ENCODE measurements at places on chromosomes 2 and 18. TPM values are rescaled to one million over a fixed set of nuclear protein-coding genes. Genes with fewer than 3 reads are reported as not detected.

DNA sequence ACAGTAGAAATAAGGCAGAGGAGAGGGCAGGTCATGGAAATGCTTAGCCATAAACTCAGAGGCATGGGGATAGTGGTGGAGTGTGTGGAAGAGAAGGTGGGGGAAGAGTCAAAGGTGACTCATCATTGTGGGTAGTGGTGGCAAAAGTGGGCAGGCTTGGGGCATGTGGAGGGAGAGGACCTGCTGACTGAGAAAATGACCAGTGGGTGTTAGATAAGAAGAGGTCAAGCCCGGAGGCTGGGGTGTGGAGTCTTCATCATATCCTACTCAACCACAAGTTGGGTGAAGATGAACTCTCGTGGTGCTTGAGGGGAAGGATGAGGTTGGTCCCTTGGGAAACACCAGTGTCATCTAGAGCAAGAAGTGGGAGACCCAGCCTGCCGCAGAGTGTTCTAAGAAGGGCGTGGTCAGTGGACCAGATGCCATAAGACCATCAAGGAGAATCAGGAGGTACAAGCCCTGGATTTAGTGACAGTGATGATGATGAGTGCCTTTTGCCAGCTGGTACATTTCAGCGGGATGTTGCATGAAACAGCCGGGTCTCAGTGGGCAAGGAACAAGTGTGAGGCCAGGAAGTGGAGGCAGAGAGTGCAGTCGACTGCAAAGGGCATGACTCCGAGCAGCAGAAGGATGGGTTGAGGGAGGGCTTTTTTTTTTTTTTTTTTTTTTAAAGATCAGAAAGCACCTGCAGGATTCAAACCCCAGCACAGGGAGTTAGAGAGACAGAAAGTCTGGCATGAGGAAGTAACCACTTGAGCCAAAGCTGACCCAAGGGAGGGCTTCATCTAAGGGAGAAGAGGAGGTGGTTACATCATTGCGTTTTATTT, 122.6 kb upstream of the SPRED2 start:
- no peaks in the 10 kb centered on the region for H3K4me1 ChIP-seq
- H3K27me3 ChIP-seq = no peaks in the 10 kb centered on the region
- H3K27ac ChIP-seq = no peak overlapping the region
- DNase-seq = no peak

DNA sequence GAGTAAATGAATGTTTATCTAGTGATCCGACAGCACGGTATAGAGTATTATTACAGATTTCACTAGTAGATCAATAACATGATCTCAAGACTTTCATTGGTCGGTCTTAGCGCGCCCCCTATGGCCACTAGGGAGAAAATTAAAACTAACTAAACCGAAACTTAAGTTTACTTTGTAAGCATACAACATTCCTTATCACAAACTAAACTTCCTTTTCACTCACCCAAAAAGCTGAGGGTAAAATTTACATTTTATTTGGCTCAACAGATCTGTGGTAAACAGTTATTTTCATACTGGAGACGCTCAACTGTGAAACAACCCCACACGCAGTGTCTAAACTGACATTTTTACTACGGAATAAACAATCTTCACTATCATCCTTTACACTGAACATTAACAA, 215.6 kb upstream of the MAP2 start:
- H3K4me1 ChIP-seq = no peaks in the 10 kb centered on the region
- no peak for DNase-seq
- no peak overlapping the region for H3K27ac ChIP-seq
- no peak overlapping the region for H3K4me3 ChIP-seq
- no peaks in the 10 kb centered on the region for H3K36me3 ChIP-seq

The PTGR3 gene
- total RNA-seq = 20.6 TPM

The PPP4R1 gene
- 147 TPM for total RNA-seq

DNA sequence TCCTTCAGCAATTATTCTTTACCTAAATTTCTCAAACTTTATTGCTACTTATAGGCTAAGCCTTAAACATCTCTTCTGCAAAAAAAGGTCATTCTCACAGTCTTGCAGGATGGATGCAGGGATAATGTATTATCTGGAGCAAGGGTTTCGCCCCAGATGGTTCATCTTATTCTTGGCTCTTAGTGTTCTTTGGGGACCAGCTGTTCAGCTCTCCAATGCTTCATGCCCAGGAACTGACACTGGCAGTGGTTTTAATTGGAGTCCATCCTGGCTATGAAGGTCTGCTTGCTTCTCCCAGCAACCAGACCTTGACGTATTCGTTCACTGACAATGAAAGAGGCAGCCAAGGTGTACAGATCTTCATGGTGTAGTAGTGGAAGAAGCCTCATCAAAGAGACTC, 331.9 kb downstream of the SLC8A1 start:
- no peaks in the 10 kb centered on the region for H3K36me3 ChIP-seq
- no peak for DNase-seq
- H3K27ac ChIP-seq = no peak overlapping the region
- H3K27me3 ChIP-seq = no peaks in the 10 kb centered on the region

The SAG gene
- total RNA-seq = not detected

DNA sequence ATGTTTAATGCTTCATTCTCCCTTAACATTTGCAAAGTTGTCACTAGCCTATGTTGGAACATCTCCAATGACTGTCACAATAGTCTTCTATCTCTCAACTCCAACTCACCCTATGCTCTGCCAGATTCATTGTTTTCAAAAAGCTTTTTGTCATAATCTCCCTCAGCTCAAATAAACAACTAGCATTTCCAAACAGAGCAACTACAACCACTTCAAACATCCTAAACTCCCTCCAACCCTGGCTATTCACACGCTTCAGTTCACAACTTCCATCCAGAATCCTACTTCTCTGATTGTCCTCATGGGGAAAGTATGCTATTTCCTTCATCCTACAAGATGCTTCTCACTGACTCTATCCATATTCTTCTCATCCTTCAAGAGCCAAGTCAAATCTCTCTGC, 139.2 kb upstream of the VRK2 start:
- no peak for DNase-seq
- H3K27ac ChIP-seq = no peak overlapping the region
- no peaks in the 10 kb centered on the region for H3K4me1 ChIP-seq

DNA sequence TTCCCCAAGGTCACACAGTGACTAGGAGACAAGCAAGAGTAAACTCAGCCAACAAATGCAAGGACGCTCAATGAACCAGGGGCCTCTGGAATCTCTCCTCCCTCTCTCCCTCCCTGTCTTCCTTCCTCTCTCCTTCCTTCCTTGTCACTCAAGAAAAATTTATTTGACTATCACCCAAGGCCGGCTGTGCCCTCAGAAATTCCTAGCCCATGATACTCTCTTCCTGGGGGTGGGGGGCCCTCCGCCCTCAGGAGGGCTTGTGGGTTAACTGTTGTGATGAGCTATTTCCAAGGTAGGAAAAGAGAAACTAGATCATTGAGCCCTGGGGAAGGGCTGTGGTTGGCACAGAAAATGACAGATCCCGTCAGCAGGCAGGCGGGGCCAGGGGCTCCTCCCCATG, 21.7 kb downstream of the INHBB start:
- no peaks in the 10 kb centered on the region for H3K36me3 ChIP-seq
- H3K27ac ChIP-seq = no peak overlapping the region
- H3K27me3 ChIP-seq = no peaks in the 10 kb centered on the region
- no peaks in the 10 kb centered on the region for H3K4me1 ChIP-seq
- no peak for DNase-seq

The PARD6G gene
- total RNA-seq = 2.5 TPM

The CCDC178 gene
- total RNA-seq = not detected

The SPHKAP gene
- total RNA-seq = not detected

- H3K4me3 ChIP-seq = no peak overlapping the region
- no peaks in the 10 kb centered on the region for H3K4me1 ChIP-seq
- H3K27me3 ChIP-seq = no peaks in the 10 kb centered on the region
- H3K36me3 ChIP-seq = no peaks in the 10 kb centered on the region
- no peak for DNase-seq
These were observed 10.7 kb upstream of the TAF1B start for GRCh38 chr2:9832586-9832985.

The PLCD4 gene
- total RNA-seq = 1.5 TPM

The TANC1 gene
- 57.4 TPM for total RNA-seq

- no peaks in the 10 kb centered on the region for H3K4me1 ChIP-seq
- no peak overlapping the region for H3K4me3 ChIP-seq
- H3K27me3 ChIP-seq = no peaks in the 10 kb centered on the region
- no peak for DNase-seq
- no peaks in the 10 kb centered on the region for H3K36me3 ChIP-seq
These were observed 96.1 kb downstream of the TGIF1 start for GRCh38 chr18:3546106-3546505.

DNA sequence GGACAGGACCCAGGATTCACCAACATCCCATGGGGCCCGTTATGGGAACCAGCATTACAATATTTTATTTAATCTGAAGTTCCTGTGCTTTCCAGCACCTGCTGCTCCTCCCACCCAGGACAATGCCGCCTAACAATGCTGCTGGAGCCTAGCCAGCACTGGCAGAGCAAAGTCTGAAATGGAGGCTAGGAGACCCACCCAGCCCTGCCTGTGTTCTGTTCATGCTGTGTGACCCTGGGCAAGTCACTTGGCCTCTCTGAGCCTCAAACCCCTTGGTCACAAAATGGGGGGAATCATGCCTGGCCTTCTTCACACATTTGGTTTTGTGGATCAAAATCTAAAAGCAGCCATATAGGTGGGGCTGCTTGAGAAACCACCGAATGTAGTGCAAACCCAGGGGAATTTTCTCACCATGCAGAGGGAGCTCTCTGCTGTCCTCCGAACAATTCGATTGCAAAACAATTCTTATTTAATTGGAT, 38.5 kb upstream of the ODC1 start:
- H3K27ac ChIP-seq = no peak overlapping the region
- H3K27me3 ChIP-seq = no peaks in the 10 kb centered on the region
- H3K4me1 ChIP-seq = no peaks in the 10 kb centered on the region
- H3K36me3 ChIP-seq = no peaks in the 10 kb centered on the region
- DNase-seq = no peak

The IL37 gene
- total RNA-seq = not detected

- H3K27ac ChIP-seq = no peak overlapping the region
- H3K36me3 ChIP-seq = no peaks in the 10 kb centered on the region
- H3K4me1 ChIP-seq = no peaks in the 10 kb centered on the region
- H3K4me3 ChIP-seq = no peak overlapping the region
These were observed 227.9 kb downstream of the TCF4 start for GRCh38 chr18:55360061-55360460.

The RPRM gene
- total RNA-seq = not detected

DNA sequence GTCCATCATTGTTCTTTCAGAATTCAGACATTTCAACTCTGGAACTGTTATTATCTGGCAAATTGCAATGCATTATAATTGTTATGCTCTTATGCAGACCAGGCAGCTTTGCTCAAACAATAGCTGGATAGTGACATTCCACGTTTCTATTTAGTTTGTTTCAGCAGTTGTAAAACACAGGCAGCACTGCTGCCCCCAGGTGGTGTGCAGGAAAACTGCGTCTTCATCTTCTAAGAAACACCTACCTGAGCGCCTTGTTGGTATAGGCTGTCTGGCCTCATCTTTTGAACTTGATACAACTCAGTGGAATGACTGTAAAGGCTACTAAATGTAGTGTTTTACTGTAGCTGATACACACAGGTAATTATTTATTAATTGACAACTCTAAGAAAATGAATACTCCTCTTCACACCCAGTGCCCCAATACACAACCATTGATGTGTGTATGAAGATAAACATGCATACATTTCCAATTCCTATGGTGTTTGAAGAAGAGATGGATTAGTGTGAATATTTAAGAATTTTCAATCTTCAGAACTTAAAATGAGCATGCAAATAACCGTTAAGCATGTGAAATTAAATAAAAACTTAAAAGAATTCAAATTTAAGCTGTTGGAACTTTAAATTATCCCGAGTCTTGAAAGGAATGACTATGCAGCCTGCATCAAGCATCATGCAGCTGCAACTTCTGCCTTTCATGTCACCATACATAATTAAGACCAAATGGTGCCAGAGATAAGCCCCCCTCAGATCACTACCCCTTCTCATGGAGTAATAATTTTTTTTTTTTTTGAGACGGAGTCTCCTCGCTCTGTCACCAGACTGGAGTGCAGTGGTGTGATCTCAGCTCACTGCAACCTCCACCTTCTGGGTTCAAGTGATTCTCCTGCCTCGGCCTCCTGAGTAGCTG, 85.6 kb downstream of the CD8B2 start:
- no peaks in the 10 kb centered on the region for H3K27me3 ChIP-seq
- no peaks in the 10 kb centered on the region for H3K36me3 ChIP-seq
- H3K4me1 ChIP-seq = no peaks in the 10 kb centered on the region
- no peak overlapping the region for H3K4me3 ChIP-seq
- no peak for DNase-seq

- peak; percentile 87 for DNase-seq
- peak overlapping the region; percentile 52 for H3K4me3 ChIP-seq
- H3K27ac ChIP-seq = peak overlapping the region; percentile 68
- no peaks in the 10 kb centered on the region for H3K36me3 ChIP-seq
- H3K27me3 ChIP-seq = no peaks in the 10 kb centered on the region
These were observed 32.8 kb downstream of the TTC32 start for GRCh38 chr2:19868701-19869580.

DNA sequence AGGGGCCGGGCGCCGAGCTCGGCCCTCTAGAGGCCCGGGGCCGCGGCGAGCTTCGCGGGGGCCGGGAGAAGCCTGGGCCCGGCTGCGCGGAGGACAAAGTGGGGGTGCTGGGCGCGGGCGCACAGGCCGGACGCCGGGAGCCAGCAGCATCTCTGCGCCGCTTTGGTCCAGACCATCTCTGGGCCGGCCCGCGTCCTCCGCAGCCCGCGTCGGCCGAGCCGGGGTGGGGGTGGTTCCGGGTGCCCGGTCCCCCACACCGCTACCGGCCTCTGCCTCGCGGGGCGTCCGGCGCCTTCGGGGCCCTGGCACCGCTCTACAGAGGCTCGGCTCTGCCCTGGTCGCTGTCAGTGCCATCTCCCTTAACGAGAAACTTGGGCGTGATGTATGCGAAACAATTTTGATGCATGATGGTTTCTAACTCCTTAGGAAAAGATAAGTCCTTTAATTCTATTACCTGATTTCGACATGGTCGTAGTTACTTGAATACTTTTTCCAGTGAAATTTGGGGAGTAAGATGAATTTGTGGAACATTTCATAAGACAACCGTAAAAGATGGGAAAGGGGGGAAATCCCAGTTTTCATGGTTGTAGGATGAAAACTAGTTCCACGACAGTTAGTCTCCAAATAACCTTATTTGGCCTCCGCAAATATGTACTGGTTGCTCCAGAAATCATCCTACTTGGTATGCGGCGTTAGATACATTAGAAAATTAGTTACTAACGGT, 562 bp downstream of the TWSG1 start:
- no peak for DNase-seq
- H3K27me3 ChIP-seq = no peaks in the 10 kb centered on the region
- H3K4me1 ChIP-seq = no peaks in the 10 kb centered on the region
- H3K4me3 ChIP-seq = peak overlapping the region; percentile 73
- H3K36me3 ChIP-seq = no peaks in the 10 kb centered on the region

The CFAP65 gene
- total RNA-seq = 3.6 TPM

GRCh38 chr2:190723397-190724090, 74.7 kb downstream of the NAB1 start:
- no peaks in the 10 kb centered on the region for H3K27me3 ChIP-seq
- H3K27ac ChIP-seq = no peak overlapping the region

- H3K4me3 ChIP-seq = no peak overlapping the region
- H3K36me3 ChIP-seq = no peaks in the 10 kb centered on the region
- H3K27ac ChIP-seq = no peak overlapping the region
- no peaks in the 10 kb centered on the region for H3K27me3 ChIP-seq
These were observed 221.5 kb upstream of the SLC35G4 start for GRCh38 chr18:11387880-11388279.

The LINC00305 gene
- total RNA-seq = not detected
